SJSA1 (cell line): ENCODE measurements at places on chromosomes 16 and 17. TPM values are rescaled to one million over a fixed set of nuclear protein-coding genes. Genes with fewer than 3 reads are reported as not detected.

The BTBD17 gene
- not detected in 2 replicates for total RNA-seq

The IL17C gene
- total RNA-seq = not detected in 2 replicates

The KRT25 gene
- total RNA-seq = not detected in 2 replicates

The SLC22A31 gene
- not detected in 2 replicates for total RNA-seq

The KRT33A gene
- not detected in 2 replicates for total RNA-seq

The SLC6A2 gene
- total RNA-seq = not detected in 2 replicates

The CCL17 gene
- not detected in 2 replicates for total RNA-seq

The ZNF629 gene
- 13.2 and 19.6 TPM in 2 replicates for total RNA-seq

The TBC1D3B gene
- 0.66 TPM in 1 of 2 replicates, not detected in the other for total RNA-seq

The MRPL45 gene
- 34.6 and 40.4 TPM in 2 replicates for total RNA-seq

The DPEP2 gene
- 0.18 TPM in 1 of 2 replicates, not detected in the other for total RNA-seq

The XYLT1 gene
- 9.8 and 13.0 TPM in 2 replicates for total RNA-seq

The KRTAP9-2 gene
- total RNA-seq = not detected in 2 replicates

The ODAD4 gene
- not detected in 2 replicates for total RNA-seq

The SLC16A13 gene
- not detected in 2 replicates for total RNA-seq
